ENCODE measurements at places on chromosomes 3 and 15.

- no peak for DNase-seq
Observed at GRCh38 chr15:74022706-74023470, 28.4 kb downstream of the PML start.

- no peak for DNase-seq
Observed at GRCh38 chr15:77945566-77945965, 131.9 kb downstream of the TBC1D2B start.

DNA sequence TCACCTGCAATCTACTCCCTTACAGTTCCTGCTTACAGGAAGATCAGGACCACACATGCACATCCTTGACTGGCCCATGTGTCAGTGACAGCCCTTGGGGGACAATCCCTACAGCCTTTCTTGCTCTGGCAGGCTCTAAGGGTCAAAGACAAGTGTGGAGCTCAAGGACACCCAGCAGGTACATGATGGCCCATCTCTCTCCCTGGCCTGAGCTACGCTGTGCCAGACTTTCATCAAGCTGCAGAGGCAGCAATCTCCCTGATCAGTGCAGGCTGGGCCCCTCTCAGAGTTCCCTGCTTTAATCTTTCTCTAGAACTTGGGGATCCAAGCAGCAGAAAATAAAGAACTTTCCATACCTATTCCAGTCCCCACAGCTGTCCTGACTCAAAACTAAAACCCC lies 2.6 kb downstream of the SEMA7A start:
- no peak for DNase-seq

DNA sequence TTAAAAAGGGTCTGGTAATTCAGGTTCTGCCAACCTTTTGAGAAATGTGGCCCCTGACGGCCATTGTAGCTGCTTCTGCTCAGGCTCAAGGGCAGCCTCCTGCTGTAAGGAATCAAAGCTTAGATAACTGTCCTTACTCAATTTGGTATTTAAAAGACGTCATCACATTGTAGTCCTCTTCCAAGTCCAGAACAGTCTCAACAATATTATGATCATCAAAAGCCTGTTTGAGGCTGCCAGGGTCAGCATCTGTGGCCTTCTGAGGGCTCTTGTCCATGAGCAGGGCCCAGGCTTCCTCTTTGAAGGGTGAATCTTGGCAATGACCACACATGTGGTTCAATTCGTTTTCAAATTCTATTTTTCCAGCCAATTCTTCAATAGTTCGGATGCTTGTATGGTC lies 6.0 kb downstream of the C3orf62 start:
- no peak for DNase-seq

DNA sequence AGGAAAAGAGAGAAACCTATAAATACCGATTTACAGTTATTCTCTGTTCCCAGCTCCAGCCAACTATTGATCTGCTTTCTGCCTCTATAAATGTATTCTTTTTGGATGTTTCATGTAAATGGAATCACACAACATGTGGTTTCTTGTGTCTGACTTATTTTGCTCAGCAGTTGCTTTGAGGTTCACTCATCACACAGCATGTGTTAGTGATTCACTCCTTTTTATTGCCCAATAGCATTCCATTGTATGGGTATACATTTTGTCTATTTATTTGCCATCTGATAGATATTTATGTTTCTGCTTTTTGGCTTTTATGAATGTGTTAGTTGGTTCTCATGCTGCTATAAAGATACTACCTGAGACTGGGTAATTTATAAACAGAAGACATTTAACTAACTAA lies 23.6 kb downstream of the CCR1 start:
- no peak for DNase-seq

- no peak for DNase-seq
Observed at GRCh38 chr3:185939721-185940120, 1.9 kb upstream of the TRA2B start.

Measured in NCI-H510A (cell line).